ENCODE measurements at places on chromosomes 5 and 9. TPM values are rescaled to one million over a fixed set of nuclear protein-coding genes. Genes with fewer than 3 reads are reported as not detected.

DNA sequence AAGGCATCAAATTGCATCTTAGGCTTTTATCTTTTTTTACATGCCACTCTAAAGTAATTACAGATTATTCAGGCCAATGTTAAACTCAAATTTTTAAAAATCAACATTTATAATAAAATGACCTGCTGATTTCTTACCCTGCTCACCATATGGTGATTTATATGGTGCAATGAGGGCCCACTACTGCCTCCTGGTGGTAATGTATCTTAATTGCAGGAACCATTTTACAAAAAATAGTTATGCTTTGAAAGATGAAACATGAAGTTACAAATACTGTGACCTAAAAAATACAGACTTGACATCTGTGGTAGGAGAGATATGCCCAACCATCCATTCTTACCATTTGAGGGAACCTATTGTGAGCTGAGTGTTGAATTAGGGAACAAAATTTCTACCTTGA, 292.6 kb upstream of the TAS2R1 start:
- no peak for DNase-seq

- no peak for DNase-seq
These were observed 1816.5 kb downstream of the MAT2B start for GRCh38 chr5:165321912-165322311.

- no peak for DNase-seq
These were observed 131.5 kb upstream of the PANK3 start for GRCh38 chr5:168710706-168711105.

GRCh38 chr9:8850914-8851313, 1051.3 kb upstream of the DMAC1 start:
- DNase-seq: no peak

DNA sequence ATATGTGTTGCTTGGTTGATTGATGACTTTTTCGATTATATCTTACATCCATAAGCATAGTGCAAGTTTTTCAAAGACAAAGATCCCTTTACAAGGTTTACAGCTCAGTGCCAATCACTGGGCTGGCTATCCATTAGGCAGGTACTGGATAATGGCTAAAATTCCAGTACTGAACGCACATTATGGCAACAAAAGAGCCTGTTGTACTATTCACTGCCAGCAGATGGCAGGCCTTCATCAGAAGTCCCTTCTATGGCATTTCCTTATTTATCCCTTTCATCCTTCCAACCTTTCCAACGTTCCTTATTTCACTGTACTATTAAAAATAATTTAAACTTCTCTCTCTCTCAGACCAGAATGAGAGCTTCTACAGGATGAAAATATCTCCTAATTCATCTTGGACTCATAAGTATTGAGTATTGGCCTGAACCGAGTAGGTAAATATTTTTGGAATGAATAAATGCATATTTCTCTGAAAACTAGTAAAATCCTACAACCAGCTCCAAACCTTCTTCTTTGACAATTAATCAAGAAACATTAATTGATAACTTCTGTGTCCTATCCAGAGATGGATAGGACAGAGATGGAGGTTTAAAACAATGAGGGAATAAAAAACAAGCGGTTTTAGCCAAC, 6.7 kb upstream of the WNT8A start:
- peak; percentile 65 for DNase-seq

GRCh38 chr9:37424686-37425297, 2.3 kb downstream of the GRHPR start:
- DNase-seq: no peak

The WDR31 gene
- total RNA-seq: 1.4 TPM

All from OCI-LY7 (cell line).